T-helper 17 cell (primary cell): ENCODE measurements at places on chromosomes 16 and 17.

GRCh38 chr16:86338403-86339115, 171.8 kb upstream of the FOXF1 start:
- no peak for DNase-seq

- DNase-seq = no peak
These were observed at the start of gene TMEM100 for GRCh38 chr17:55722742-55723487. Gene TMEM100 (minus strand): TSS chr17:55722864. CDS start chr17:55721070, 1,794 bp downstream.

GRCh38 chr17:40796846-40797245, 2.9 kb downstream of the KRT28 start:
- no peak for DNase-seq

GRCh38 chr16:19153876-19154275, 14.2 kb upstream of the SYT17 start:
- no peak for DNase-seq

- no peak for DNase-seq
These were observed 151.7 kb downstream of the CNTNAP4 start for GRCh38 chr16:76428858-76429257.

DNA sequence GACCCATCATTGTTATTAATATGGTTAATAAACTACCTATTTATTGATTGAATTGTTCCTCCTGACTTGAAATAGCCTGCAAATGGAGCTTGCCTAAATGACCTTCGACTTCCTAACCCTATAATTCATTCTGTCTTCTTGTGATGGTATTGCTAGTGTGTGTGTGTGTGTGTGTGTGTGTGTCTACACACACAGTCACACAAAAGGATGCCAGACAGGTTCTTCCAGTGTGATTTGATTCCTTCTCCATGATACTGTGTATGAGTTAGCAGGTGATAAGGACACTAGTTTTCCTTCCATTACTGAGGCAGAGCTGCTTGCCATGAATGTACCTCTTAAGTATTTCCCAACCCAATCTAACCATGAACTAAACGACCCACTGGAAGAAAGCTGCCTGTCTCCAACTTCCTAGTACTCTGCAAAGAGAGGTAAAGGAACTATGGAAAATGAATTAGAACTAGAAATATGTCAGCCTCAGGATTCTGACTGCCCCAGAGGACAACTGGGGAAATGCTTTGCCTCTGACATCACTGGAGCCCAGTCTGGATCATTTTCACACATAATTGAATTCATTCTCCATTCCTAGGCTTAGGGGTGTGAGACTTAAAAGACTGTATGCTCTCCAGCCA, 3.5 kb upstream of the CDC6 start:
- DNase-seq = no peak

DNA sequence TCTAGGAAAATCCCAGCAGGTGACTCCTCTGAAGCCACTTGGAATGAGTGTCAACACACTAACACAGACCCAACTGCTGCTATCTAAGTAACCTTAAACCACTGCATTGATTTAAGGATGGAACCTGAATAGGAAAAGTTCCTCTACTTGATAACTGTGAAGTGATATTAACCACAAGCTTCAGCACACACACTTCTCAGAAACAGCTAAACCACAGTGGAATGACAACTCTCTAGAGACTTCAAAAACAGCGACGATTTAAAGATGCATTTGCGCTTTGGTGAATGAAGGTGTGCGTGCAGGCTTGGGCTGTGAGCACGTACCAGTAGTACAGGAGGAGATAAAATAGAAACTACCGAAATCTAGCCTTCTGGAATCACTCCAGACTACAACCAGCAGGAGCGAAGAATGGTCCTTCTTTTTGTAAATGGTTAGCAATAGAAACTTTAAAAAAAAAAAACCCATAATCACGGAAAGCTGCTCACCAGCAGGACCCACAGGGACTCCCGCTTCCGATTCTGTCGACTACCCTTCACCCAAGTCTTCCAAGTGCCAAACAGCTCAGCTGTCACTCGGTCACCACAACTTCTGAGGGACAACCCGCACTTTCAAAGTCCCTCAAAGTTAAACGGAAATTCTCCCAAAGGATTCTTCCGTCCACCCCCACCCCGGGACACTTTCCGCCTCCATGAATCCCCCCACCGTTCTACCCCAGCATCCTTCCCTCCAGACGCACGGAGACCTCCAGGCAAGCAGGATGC, 137.7 kb upstream of the CORO6 start:
- peak; percentile 10 for DNase-seq

- no peak for DNase-seq
These were observed 100.3 kb upstream of the KIF2B start for GRCh38 chr17:53722407-53722806.

- no peak for DNase-seq
These were observed 46.2 kb downstream of the XPO6 start for GRCh38 chr16:28165598-28165997.

GRCh38 chr16:27811881-27812280, 251.6 kb downstream of the GSG1L start:
- DNase-seq = no peak

- DNase-seq = peak; percentile 78
These were observed 982 bp upstream of the NEURL4 start for GRCh38 chr17:7329997-7330637.

GRCh38 chr16:31216422-31217135, at the start of gene PYDC1:
Gene PYDC1 (minus strand): TSS chr16:31217135. CDS start chr16:31217028, 107 bp downstream.
- no peak for DNase-seq

- DNase-seq = no peak
These were observed 1.3 kb downstream of the NF1 start for GRCh38 chr17:31096106-31096436.

DNA sequence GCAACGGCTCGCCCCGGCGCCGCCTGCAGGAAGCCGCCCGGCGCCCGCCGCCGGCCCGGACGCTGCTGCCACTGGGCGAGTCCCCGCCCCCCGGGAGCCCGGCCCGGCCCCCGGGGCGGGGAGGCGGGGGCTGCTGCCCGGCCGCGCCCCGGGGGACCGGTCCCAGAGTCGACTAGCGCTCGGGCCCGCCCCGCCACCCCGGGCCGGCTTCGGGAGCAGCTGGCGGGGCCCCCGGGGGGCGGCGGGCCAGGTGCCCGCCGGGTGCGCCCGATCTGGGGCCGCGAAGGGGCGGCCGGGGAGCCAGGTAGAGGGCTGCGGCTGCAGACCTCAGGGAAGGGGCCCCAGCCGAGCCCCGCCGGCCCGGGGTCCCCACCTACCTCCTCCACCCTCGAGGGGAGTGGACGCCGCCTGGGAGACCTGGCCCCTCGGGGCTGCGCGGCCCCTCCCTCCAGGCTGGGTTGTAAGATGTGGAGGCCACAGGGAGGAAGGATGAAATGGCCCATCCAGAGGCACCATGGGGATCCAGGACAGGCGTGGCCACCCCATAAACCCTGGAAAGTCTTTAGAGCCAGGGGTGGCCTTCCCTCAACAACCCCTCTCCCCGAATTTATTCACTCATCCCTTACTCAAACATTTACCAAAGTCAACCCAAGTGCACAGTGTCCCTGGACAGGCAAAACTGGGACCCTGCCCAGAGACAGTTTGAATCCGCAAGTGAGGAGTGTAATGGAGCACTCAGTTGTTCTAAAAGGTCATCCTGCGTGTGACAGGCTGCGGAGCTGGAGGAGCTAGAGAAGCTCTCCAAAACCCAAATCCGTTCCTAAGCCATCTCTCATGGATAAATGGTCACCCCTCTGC, at the start of gene CDYL2:
Gene CDYL2 (minus strand): TSS at position 73 of the 858 bp plus-strand sequence. CDS start 425 bp downstream, outside the sequence.
- peak; percentile 36 for DNase-seq

DNA sequence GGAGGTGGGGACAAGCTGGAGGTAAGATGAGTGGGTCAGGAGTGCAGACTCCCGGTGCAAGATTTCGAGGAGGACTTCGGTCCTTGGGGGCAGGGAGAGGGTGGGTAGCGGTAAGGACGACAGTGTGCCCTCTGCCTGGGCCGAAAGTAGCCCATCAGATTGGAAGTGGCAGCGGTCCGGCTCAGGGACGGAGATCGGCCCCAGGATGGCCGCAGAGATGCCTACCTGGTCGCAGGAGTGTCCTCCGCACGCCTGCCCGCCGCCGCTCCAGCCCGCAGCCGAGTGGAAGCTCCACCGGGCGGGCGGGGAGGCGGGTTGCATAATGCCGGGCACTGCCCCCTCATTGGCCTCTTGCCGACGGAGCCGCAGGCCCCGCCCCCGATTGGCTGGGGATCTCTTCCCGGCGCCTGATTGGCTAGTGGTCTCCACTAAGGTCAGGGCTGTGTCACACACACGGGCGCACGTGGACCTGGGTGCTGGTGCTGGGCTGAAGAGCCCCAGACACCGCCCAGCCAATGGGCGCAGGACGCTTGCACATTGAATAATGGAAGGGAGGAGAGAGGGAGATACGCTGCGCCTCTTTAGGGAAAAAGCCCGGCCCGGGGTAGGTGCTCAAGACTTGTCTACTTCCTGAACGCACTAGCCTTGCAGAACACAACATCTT, at the start of gene PER1:
Gene PER1 (minus strand): TSS at position 293 of the 664 bp plus-strand sequence. CDS start 1,698 bp downstream, outside the sequence.
- DNase-seq = peak; percentile 85

GRCh38 chr16:87974178-87974577, 22.9 kb downstream of the BANP start:
- DNase-seq = no peak

DNA sequence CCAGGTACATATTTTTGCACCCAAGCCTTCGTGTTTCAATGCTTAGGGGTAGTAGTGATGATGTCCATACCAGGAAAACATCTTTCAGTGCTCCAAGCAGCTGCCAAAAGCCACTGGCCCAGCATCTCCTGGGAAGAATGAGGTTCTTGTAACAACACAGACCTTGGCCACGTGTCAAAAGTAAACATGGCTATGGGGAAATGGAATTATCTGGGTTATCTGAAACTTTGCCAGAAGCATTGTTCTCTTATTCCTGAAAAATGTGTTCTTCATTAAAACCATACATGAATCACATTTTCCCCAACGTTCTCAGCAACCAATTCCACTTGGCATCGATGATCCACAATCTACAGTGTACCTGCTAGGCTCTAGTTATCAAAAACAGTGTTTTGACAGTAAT, 524.2 kb upstream of the EEF2KMT start:
- DNase-seq = no peak
